RPMI8226 (cell line): ENCODE measurements at places on chromosomes 1 and 21.
A peak's percentile ranks its signal among the peaks of the same experiment; 100 is the strongest.

GRCh38 chr1:81547261-81547911, 253.3 kb upstream of the ADGRL2 start:
- DNase-seq: no peak

DNA sequence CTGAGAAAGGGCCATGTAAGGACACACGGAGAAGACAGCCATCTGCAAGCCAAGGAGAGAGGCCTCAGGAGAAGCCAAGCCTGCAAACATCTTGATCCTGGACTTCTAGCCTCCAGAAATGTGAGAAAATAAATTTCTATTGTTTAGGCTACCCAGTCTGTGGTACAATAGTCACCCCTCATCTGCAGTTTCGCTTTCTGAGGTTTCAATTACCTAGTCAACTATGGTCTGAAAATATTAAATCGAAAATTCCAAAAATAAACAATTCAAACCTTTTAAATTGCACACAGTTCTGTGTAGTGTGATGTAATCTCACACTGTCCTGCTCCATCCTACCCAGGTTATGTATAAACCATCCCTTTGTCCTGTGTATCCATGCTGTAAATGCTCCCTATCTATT, 52.6 kb downstream of the ZNF644 start:
- no peak for DNase-seq

GRCh38 chr1:206734499-206735142, 36.0 kb upstream of the IL19 start:
- peak; percentile 78 for DNase-seq

- DNase-seq: no peak
Measured at GRCh38 chr1:247378334-247379073, 37.5 kb upstream of the NLRP3 start.

DNA sequence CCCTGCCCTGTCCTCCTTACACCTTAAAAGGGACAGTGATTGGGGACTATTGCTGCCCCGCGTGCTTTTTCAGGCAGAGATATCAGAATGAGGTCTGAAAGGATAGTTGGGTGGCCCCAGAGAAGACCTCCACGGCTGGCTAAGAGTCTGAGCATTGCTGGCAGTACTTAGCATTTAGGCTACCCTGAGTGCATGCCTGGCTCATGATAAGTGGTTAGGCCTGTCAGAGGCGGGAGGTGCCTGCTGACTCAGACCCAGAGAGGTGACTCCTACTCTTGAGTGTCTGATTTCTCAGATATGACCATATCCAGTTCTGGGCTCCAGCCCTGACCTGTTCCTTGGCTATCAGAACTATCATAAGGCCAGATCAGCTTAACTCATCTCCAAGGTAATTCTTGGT, 213.7 kb downstream of the PBX1 start:
- DNase-seq: no peak

GRCh38 chr1:26164036-26164860, 4.5 kb downstream of the C1orf232 start:
- peak; percentile 70 for DNase-seq

GRCh38 chr1:112007169-112007568, 17.7 kb upstream of the KCND3 start:
- no peak for DNase-seq

DNA sequence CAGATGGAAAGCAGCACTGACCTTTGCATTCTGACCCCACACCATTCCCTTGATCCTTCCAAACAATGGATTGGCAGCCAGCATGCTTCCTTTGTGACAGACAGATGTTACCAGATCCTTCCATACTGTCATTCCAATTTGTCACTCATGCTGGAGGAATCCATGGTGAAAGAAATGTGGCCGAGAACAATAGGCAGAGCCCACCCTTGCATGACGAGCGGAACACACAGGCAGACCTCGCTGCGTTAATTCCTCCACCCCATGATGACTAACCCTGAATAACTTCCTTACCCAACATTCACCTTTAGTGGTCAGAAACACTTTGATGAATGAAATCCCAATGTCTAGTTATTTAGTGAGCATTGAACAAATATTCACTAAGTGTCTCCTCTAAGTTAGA, 45.1 kb downstream of the PDPN start:
- no peak for DNase-seq

DNA sequence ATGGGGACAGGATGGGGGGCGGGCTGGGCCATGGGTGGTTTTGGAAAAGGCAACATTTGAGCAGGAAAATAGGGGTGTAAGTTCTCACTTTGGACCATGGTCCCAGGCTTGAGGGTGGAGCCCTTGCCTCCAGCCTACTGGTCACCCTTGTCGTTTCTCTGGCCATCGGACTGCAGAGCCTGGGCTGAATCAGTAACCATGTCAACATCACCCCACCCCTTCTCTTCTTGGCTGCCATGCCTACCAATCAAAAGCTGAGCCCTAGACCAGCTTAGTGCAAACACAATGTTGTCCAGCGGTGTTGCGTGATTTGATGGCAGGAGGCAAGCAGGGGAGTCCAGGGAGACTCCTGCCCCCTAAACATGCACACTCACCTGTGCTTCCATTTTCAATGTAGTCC, 231.0 kb upstream of the KAZN start:
- no peak for DNase-seq

DNA sequence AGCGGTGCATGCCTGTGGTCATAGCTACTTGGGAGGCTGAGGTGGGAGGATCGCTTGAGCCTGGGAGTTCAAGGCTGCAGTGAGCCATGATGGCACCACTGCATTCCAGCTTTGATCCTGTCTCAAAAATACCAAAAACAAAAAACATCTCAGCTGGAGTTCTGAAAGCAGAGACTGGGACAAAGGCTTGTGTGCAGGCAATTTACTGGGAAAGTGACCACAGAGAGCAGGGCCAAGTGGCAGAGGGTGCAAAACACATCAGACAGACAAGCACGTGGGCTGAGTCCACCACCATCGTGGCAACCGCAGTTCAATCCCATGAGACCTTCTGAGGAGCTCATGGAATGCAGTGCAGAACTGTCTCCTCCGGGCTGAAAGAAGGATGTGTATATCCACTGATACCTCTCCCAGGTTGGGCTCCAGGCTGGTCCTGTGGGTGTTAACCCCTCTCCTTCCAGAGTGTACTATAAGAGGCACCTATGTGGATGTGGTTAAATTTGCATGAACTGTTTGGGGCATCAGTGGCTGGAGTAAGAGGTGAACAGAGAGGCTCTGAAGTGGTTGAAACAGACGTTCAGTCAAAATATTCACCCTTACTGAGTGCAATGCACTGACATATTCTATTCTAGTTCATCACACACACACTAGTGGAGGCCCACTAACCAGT, 10.8 kb downstream of the PIGP start:
- DNase-seq: no peak

- no peak for DNase-seq
Measured at GRCh38 chr1:235054936-235055335, 73.7 kb downstream of the TOMM20 start.

- no peak for DNase-seq
Measured at GRCh38 chr1:41626616-41627375, 142.3 kb upstream of the EDN2 start.

GRCh38 chr1:154808909-154809262, 61.2 kb downstream of the KCNN3 start:
- DNase-seq: no peak

GRCh38 chr1:82019508-82019907, 218.8 kb downstream of the ADGRL2 start:
- DNase-seq: no peak

- DNase-seq: no peak
Measured at GRCh38 chr1:10917513-10918454, 94.7 kb upstream of the TARDBP start.

GRCh38 chr1:65830306-65830705, 37.6 kb downstream of the PDE4B start:
- DNase-seq: peak; percentile 19

DNA sequence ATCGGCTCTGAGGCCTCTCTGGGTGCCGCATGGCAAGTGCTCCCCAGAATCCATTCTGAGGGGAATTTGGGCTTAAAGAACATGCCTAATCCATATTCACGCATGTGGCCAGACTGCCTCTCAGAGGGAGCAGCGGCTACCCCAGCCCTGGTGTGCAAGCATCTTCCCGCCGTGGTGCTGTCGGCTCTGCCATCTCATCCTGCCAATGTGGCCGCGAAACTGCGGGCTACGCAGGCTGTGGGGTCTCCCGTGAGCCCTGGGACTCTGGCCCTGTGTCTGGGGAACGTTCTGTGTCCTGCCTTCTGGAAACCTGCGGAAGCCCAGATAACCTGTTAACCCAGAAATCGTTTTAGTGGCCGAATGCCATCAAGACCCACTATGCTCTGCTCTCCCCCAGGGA, 60.7 kb downstream of the SLC19A1 start:
- DNase-seq: no peak

GRCh38 chr1:162166917-162167615, 97.6 kb downstream of the NOS1AP start:
- no peak for DNase-seq

- no peak for DNase-seq
Measured at GRCh38 chr21:41706263-41706639, 60.6 kb downstream of the RIPK4 start.

- no peak for DNase-seq
Measured at GRCh38 chr1:18855573-18855972, 3.9 kb downstream of the TAS1R2 start.

GRCh38 chr1:100606438-100606837, 68.5 kb downstream of the GPR88 start:
- DNase-seq: peak; percentile 12
